ENCODE measurements at places on chromosomes 16 and 17.

DNA sequence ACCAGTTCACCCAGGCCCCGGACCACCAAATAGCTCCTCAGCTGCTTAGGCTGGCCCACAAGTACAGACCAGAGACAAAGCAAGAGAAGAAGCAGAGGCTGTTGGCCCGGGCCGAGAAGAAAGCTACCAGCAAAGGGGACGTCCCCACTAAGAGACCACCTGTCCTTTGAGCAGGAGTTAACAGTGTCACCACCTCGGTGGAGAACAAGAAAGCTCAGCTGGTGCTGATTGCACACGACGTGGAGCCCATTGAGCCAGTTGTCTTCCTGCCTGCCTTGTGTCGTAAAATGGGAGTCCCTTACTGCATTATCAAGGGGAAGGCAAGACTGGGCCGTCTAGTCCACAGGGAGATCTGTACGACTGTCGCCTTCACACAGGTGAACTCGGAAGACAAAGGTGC, 15.4 kb downstream of the FOXF1 start:
- DNase-seq = no peak

GRCh38 chr17:45155483-45155882, 6.2 kb upstream of the HEXIM2 start:
- DNase-seq = peak; percentile 3

DNA sequence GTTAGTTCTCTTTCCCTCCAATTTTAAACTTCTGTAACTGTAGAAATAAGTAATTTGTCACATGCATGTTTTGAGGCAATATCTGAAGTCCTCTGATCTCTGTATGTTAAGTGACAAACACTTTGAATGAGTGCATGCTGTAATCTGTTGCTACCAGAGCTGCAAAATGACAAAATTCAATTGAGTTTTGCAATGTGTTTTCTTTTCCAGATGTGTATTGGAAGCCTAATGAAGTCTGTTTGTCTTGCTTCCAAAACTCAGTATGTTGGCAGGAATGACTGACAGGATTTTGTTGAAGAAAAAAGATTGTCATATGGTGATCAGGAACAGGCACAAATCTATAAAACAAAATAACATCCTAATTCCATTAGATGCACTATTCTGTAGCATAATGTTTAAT, 561.6 kb upstream of the CDH8 start:
- no peak for DNase-seq

DNA sequence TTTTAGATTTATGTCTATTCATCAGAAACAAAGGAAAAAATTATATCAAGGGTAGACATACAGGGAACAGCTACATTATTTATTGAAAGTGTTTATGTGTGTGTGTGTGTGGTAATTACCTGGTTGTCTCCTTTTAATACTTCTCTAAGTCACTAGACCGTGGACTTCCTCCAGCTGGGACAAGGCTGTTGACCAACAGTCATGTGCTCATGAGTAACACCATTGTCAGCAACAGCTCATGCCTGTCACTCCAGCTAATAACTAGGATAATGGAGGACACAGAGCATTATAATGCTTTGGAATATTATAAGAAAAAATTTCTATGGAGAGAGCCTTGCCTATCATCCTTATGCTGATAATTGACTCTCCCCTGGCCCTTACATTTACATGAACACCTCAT, 125.3 kb upstream of the SALL1 start:
- DNase-seq = no peak

- no peak for DNase-seq
These were observed 5.6 kb upstream of the ST3GAL2 start for GRCh38 chr16:70444249-70445063.

DNA sequence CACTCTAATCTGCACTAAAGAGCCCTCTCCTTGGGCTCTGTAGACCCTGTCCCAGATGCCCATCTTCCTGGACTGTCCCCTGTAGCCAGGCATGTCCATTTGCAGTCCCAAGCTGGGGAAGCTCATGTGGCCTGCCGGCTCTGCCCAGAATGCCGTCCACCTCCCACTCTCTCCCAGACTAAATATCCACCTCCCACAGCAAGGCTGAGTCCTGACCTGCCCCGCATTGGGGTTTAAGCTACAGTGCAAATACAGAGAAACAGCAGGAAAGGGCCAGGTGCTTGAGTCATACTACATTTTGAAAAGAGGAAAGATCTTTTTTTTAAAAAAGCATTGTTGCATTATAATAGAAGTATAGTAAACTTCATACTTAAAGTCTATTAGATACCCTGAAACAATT, 3.0 kb downstream of the ST6GALNAC2 start:
- DNase-seq = no peak

DNA sequence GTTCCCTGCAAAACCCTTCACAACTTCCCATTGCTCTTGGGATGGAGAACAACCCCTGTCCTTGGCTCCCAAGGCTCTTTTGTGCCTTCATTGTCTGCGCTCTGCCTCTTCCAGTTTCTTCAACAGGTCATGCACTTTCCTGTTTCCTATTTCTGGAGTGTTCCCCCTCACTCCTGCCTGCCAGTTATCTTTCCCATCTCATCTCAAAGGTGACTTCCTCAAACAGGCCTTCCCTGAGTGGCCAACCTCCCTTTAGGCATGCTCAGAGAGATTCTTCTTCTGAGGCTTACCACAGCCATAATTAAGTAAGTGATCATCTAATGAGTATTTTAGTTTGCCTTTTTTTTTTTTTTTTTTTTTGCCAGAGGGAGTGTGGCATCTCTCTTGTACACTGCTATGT, 2.9 kb upstream of the CYLD start:
- DNase-seq = no peak

GRCh38 chr17:8647202-8647601, 16.7 kb upstream of the MYH10 start:
- no peak for DNase-seq

DNA sequence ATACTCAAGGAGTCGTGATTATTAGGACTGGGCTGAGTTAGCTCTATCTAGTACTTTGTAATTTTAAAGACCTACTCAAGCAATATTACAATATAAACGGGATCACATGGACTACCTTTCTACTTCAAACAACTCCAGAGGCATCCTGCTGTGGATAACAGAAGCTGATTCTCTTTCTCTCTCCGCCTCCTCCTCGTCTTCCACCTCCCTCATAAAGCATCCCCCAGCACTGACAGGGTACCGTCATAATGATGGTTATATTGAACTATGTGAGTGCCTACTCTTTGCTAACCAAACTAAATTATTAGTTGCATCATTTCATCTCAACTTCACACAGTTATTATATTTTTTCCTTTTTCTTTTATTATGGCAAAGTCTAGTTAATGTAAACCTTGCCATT, 165.4 kb upstream of the FOXF1 start:
- no peak for DNase-seq

GRCh38 chr16:68252383-68252782, 7.2 kb downstream of the PLA2G15 start:
- DNase-seq = peak; percentile 83

GRCh38 chr17:76004750-76005262, 4.2 kb downstream of the CDK3 start:
- no peak for DNase-seq

- no peak for DNase-seq
These were observed 334.1 kb upstream of the XYLT1 start for GRCh38 chr16:17804857-17805256.

DNA sequence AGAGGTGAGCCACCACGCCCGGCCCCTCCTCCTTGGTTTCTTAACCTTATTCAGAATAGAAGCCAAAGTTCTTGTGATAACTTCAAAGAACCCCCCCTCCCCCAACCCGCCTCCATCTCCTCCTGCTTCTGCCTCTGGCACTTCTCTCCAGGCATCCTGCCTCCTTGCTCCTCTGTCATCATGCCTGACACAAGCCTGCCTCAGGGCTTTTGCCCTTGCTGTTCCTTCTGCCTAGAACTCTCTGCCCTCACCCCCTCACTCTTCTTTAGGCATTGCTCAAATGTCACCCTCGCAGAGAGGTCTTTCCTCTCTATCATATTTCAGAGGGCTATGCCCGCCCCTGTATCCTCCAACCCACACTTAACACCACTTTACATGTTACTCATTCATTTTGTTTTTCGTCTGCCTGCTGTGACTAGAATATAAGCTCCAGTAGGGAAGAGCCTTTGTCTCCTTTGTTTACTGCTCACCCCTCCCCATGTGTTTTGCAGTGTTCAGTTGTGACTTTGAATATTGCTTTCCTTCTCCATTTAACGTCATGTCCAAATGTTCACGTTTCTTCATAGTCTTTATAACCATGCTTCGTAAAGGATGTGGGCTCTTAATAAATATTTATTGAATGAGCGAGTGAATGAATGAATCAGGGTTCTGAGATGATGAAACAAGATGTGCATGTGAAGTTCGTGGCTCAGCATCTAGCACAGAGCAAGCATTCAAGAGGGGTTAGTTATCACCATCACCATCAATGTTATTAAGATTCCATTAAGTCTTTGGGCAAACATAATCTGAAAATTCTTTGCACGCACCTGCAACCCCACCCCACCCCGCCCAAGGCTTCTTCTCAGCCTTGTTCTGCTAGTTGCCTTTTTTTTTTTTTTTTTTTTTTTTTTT, 186.2 kb upstream of the WSCD1 start:
- DNase-seq = no peak

DNA sequence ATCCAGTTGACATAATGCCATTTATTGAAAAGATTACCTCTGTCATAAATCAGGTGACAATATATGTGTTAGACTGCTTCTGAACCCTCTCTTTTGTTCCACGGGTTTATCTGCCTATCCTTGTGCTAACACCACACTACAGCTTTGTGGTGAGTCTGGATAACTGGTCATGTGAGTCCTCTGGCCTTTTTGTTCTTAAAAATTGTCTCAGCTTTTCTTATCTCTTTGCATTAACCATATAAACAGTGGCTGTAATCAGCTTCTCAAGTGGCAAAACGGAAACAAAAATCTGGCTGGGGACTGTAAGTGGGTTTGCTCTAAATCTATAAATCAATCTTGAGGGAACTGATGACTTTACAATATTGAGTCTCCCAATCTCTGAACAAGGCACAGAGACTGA, 44.6 kb downstream of the STX8 start:
- no peak for DNase-seq

DNA sequence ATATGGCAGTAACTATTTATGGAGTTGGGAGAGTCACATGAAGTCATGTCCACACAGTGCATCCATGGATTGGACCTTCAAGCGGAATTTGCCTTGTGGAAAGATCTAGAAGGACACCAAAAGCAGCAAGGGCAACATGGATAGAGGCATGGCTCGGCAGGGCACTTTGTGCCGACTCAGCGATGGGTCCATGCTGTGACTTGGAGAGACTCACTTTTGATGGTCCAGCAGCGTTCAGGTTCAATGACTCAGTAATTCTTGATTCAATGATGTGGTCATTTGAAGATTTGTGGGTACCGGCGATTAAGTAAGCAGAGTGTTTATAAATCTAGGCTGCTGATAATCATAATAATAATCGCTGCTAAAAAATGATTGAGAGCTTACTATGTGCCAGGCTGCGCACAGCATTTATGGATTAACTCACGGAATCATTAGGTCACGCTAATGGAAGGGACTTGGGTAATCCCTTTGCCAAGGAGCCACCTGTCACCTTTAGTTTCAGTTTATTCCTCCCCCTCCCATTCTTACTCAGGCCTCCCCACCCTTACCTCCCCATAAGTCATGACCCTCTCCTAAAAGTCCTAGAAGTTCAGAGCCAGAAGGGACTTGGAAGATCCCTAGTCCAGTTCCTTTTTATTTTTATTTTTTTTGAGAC, 127.5 kb upstream of the CRHR1 start:
- no peak for DNase-seq

- DNase-seq = no peak
These were observed 8.9 kb upstream of the CACNG1 start for GRCh38 chr17:67035131-67036083.

- DNase-seq = no peak
These were observed 16.0 kb upstream of the CCL18 start for GRCh38 chr17:36048066-36048465.

DNA sequence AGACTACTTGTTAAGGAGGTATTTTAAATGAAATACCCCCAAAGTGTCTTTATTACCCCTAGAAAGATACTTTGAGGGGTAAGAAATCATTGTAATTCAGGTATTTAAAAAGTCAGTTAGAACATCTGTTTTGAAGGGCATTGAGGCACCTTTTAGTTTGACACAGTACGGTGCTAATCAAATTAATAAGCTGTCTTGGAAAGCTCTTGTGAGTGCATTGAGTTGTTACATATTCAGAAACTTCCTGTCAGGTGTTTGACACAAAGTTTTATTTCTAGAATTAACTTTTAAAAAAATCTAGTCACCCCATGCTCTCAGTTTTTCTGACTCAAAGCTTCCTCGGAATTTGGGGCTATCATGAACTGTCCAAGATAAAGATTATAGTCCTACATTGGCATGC, 4.6 kb downstream of the RBBP6 start:
- no peak for DNase-seq

GRCh38 chr17:39738983-39739884, 1.5 kb downstream of the GRB7 start:
- peak; percentile 79 for DNase-seq

- no peak for DNase-seq
These were observed 20.2 kb downstream of the GNAO1 start for GRCh38 chr16:56211435-56211981.

- DNase-seq = no peak
These were observed 113.7 kb downstream of the CPPED1 start for GRCh38 chr16:12690024-12690423.
